Calu3 (cell line): ENCODE measurements at places on chromosomes 1 and 21. TPM values are rescaled to one million over a fixed set of nuclear protein-coding genes. Genes with fewer than 3 reads are reported as not detected.

DNA sequence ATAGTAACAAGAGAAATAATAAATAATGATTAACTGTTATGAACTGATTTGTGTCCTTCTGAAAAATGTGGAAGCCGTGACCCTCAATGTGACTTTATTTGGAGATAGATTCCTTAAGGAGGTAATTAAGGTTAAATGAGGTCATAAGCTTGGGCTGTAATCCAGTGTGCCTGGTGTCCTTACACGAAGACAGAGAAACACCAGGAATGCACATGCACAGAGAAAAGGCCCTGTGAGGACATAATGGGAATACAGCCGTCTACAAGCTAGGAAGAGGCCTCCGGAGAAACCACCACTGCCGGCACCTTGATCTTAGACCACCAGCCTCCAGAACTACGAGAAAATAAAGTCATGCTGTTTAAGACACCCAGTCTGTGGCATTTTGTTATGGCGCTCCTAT lies 215.9 kb downstream of the NEGR1 start:
- H3K36me3 ChIP-seq = no peaks in the 10 kb centered on the region

DNA sequence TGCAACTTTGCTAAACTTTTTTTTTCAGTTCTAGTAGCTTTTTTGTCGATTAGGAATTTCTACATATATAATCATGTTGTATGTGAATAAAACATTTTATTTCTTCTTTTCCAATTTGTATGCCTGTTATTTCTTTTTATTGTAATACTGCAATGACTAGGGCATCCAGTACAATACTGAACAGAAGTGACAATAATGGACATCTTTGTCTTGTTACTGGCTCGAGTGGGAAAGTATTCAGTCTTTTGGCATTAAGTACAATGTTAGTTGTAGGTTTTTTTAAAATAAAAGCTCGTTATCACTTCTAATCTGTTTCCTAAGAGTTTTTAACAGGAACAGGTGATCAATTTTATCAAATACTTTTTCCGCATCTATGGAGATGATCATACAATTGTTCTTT lies 9.8 kb downstream of the STPG1 start:
- H3K4me3 ChIP-seq = no peak overlapping the region
- no peaks in the 10 kb centered on the region for H3K4me1 ChIP-seq
- no peak overlapping the region for H3K27ac ChIP-seq
- H3K36me3 ChIP-seq = no peaks in the 10 kb centered on the region
- DNase-seq = no peak

Gene CFAP107
- total RNA-seq = not detected in 2 replicates

Gene LINGO4
- total RNA-seq = not detected in 2 replicates

DNA sequence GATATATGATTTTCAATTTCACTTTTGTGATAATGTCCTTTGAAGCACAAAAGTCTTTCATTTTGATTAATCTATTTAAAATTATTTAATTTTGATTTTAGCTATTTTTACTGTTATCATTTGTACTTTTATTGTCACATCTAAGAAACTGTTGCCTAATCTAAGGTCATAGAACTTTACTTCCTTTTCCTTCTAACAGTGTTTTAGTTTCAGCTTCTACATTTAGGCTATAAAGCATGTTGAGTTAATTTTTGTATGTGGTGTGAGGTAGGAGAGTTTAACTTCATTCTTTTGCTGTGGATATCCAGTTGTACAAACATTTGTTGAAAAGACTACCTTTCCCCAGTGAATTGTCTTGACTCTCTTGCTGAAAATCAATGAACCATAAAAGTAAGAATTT lies 204.5 kb downstream of the TM2D1 start:
- H3K4me1 ChIP-seq = peaks cover 8% of the 10 kb centered on the region
- no peak overlapping the region for H3K4me3 ChIP-seq
- no peak overlapping the region for H3K27ac ChIP-seq
- DNase-seq = no peak

Gene MX1
- total RNA-seq = 175 and 504 TPM in 2 replicates

GRCh38 chr1:22359427-22359826 lies 92.2 kb upstream of the ZBTB40 start:
- no peak overlapping the region for H3K4me3 ChIP-seq
- no peaks in the 10 kb centered on the region for H3K36me3 ChIP-seq
- DNase-seq = no peak
- no peak overlapping the region for H3K27ac ChIP-seq
- no peaks in the 10 kb centered on the region for H3K4me1 ChIP-seq

- DNase-seq = no peak
- peaks cover 76% of the 10 kb centered on the region for H3K36me3 ChIP-seq
- no peak overlapping the region for H3K4me3 ChIP-seq
- no peaks in the 10 kb centered on the region for H3K27me3 ChIP-seq
- peaks cover 17% of the 10 kb centered on the region for H3K4me1 ChIP-seq
Observed at GRCh38 chr1:43444836-43445235, 8.9 kb downstream of the HYI start.

Gene TNN
- total RNA-seq = 0.07 TPM in 1 of 2 replicates, not detected in the other

DNA sequence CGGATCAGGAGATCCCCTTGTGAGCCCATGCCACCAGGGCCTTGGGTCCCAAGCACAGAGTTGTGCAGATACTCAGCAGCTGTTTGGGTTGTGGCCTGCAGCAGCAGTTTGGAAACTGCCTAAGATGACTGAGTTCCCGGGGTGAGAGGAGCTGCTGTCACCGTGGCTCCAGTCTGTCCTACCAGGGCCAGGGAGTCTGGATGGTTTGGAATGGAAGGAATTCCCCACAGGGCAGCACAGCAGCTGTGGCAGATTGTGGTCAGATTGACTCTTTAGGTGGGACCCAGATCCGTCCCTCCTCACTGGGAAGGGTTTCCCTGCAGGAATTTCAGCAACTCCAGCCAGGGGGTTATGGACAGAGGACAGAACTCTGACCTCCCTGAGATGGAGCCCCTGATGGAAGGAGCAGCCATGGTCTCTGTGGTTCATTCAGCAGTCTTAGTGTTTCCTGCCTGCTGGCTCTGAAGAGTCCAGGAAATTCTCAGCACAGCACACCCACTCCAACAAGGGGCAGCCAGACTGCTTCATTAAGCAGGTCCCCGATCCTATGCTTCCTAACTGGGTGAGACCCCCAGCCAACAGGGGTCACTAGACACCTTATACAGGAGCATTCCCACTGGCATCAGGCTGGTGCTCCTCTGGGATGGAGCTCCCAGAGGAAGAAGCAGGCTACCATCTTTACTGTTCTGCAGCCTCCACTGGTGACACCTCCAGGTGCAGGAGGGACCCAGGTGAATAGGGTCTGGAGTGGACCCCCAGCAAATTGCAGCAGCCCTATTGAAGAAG lies 51.5 kb upstream of the TNFSF4 start:
- no peak overlapping the region for H3K4me3 ChIP-seq
- H3K36me3 ChIP-seq = no peaks in the 10 kb centered on the region
- no peak for DNase-seq
- no peak overlapping the region for H3K27ac ChIP-seq
- H3K4me1 ChIP-seq = no peaks in the 10 kb centered on the region
- H3K27me3 ChIP-seq = no peaks in the 10 kb centered on the region
